Peyer's patch (tissue), 4 donors: ENCODE measurements at places on chromosomes 12 and 14.

- DNase-seq: no peak
Observed at GRCh38 chr14:99883866-99884650, 90.8 kb downstream of the EML1 start.

DNA sequence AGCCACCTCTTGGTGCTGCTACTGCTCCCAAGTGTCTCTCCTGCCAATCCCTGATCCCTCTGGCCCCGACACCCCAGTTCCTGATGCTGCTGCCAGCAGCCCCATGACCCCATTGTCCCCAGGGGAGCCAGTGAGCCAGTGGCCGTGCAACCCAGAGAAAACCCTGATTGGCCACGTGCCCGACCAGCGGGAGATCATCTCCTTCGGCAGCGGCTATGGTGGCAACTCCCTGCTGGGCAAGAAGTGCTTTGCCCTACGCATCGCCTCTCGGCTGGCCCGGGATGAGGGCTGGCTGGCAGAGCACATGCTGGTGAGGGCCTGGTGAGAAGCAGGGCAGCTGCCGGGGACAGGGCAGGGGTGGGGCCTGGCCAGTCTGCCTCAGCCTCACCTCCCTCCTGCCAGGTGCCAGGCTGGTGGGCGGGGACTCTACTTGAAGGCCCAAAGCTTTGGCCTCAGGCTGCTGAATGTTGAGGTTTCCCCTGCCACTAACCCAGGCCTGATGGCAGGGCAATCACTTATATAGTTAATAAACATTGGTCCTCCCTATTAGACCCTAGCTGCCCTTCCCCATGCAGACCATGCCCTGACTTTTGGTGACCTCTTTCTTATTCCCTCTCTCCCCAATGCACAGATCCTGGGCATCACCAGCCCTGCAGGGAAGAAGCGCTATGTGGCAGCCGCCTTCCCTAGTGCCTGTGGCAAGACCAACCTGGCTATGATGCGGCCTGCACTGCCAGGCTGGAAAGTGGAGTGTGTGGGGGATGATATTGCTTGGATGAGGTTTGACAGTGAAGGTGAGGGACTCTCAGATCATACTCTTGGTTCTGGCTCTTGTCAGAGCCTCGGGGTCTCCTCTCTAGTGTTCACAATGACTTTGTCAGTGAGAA is 5.1 kb downstream of the PCK2 start:
- DNase-seq: no peak

DNA sequence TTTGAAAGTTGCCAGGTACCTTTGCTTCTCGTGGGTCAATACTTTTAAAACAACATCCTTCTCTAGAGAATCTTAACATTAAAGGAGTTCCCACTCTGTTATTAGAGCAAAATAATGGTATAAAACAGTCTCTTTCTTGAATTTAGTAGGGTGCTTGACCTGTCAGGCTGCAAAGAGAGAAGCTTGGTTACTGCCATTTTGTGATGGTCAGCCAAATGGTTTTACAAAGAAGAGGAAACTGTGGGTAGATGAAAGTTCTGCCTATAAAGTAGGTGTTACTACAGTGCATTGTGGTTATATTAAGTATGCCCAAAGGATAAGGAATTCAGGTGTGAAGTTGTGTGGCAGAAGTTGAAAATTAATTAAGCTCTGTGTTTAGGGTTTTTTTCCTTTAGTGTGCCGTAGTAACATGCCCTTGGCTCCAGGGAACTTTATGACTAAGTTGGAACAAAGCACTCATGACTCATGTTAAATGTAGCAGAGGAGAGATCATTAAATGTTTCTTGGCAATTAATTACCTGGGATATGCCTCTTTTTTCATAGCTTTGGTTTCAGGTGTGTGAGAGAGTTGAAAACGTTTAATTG is 354.0 kb upstream of the KITLG start:
- DNase-seq: no peak

DNA sequence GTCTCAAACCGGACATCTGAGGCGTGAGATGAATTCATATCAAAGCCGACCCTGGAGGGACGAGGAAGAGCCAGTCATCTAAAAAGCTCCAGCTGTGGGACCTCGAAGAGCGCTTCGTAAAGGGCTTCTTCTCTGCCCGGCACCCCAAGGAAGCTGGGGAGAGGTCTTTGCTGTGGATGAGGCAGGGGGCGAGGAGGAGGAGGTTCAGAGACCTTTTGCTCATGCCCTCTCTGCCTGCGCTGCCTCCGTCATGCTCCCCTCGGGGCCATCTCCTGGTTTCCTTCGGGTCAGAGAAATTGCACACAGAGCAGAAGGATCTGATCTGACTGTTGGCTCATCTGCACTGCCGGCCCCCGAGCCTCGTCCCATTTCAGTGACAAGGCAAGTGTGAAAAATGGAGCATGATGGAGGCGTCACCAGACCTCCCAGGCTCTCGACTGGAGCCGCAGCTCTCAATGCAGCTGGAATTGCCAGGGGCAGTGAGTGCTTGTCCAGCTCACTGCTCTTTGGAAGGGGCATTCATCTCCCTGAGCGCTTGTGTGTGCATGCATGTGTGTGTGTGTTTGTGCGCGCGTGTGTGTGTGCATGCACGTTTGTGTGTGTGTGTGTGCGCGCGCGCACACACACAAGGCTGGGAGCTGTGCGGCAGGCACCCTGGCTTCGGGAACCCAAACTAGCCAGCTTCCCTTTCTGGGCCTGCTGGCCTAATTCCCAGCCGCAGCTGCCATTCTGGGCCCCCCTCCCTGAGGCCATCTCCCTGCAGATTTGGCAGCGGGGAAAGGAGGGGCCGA is 9.2 kb downstream of the CABP1 start:
- no peak for DNase-seq

DNA sequence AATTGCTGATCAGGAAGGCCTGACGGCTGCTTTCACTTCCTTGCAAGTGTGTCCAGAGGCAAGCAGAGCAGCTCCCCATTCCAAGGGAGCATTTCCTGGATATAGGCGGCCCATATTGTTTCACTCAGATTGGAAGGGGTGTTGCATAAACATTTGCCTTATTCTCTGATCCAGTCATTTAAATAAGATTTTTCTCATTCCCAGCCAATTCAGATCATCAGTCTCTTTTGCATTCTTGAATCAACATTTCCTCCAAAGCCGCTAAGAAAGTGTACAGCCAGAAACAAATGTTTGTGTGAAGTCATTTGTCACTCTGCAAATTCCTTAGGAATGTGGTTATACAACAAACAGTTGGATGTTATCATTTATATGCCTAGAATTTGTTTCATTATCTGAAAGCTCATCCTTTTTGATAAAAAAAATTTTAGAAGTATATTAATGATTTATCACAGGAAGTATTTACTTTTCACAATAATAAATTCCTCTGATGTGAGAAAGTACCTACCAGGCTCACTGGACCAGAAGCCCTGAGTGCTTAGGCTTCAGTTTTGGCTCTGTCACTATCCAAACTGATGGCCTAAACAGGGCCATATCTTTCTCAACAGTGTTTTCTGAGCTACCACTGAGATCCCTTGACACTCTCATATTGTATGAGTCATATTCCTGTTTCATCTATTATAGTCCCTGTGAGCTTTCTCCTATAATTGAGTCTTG is 379.6 kb downstream of the CCDC91 start:
- no peak for DNase-seq

GRCh38 chr12:14618983-14619382 is 51.3 kb upstream of the PLBD1 start:
- no peak for DNase-seq

DNA sequence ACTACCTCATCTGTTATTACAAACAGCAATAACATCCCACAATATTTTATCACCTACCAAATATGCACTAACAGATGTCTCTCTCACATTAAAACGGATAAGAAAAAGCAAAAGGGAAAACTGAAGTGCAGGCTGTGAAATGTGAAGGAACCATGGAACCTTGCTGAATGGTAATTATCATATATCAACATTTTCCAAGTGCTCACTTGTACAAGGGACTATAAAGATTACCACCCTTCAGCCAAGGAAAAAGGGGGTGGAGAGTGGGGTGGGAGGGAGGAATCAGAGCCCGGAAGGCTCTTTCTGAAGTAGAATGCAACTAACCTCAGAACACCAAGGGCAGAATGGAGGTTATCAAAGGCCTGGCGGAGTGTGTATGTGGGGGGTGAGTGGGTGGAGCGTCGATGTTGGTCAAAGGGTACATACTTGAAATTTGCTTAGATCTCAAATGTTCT is 1.2 kb downstream of the SNX6 start:
- DNase-seq: no peak

GRCh38 chr12:11825278-11825677 is 175.8 kb downstream of the ETV6 start:
- DNase-seq: no peak

DNA sequence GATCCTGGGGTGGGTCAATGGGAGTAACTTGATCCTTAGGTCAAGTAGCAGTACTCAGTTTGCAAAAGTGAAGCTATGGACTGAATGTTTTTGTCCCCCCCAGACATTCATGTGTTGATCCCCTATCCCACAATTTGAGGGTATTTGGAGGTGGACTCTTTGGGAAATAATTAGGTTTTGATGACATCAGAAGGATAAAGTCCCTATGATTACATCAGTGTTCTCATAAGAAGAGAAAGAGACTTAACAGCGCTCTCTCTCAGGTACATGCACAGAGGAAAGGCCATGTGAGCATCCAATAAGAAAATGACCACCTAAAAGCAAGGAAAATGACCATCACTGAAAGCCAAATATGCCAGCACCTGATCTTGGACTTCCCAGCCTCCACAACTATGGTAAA is 550.8 kb downstream of the FOXG1 start:
- no peak for DNase-seq

GRCh38 chr12:7869137-7869536 is 3.6 kb downstream of the SLC2A14 start:
- DNase-seq: no peak

DNA sequence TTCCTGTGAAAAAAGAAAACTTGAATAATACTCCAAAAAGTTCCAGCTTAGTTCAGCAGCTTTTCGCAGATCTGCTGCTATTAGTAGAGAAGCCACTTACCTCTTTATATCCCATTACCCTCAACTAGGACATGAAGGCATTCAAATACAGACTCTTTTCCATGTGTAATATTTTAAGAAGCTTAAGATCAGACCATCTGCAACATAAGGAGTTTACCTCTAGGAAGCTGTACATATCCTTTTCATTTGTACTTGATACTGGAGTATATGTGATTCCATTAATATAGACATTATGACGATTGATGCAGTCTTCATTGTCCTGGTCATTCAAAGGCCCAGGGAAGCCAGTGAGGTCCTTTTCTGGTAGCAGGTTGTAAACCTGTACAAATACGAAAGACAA is 20.4 kb downstream of the A2M start:
- no peak for DNase-seq

DNA sequence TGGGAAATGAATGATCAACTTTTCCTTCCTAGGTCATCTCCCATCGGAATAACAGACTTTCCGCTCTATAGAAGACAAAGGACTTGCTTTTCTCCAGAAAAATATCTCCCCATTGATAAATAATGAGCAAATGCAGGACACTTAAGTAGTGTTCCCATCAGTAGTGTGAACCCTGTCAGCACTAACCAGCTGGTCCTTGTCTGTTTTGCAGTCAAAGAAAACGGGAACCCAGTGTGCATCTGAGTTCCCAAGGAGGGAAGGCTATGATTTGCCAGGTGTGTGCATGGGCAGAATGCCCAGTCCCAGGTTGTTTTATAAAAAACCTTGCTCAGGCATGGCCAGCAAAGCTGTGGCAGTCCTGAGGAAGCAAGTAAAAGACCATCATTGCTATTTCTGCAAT is 256.5 kb upstream of the HMGA2 start:
- no peak for DNase-seq

DNA sequence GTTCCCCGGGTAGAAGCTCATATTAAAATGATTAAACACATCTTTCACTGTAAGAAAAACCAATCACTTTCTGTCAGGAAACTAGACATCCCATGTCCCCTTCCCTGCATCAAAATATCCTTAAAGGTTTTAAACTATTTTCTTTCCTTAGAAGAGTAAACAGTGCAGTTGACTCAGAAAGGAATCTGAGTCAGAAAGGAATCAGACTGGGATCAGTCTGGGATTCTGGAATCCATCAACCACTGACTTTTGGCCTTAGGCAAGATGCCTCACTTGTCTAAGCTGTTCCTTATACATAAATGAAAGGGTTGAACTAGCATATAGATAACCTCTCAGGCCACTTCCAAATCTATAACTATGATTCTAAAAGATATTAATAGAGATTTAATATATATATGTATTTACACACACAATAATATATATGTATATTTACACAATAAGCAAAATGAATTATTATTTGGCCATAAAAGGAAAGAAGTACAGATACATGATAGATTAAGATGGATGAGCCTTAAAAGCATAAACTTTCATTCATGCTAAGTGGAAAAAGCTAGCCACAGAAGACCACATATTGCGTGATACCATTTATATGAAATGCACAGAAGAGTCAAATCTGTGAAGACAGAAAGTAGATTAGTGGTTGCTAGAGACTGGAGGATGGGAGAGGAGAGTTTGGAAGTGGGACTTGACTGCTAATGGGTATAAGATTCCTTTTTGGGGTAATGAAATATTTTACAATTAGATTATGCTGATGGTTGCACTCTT is 114.4 kb downstream of the SLC38A1 start:
- no peak for DNase-seq

GRCh38 chr14:53127151-53127550 is 26.0 kb downstream of the DDHD1 start:
- no peak for DNase-seq

GRCh38 chr12:54569072-54569471 is 19.4 kb downstream of the PPP1R1A start:
- DNase-seq: no peak

- no peak for DNase-seq
Observed at GRCh38 chr12:67989184-67989920, at the start of gene IFNG-AS1. TSS of gene IFNG-AS1 (plus strand) at chr12:67989447.

DNA sequence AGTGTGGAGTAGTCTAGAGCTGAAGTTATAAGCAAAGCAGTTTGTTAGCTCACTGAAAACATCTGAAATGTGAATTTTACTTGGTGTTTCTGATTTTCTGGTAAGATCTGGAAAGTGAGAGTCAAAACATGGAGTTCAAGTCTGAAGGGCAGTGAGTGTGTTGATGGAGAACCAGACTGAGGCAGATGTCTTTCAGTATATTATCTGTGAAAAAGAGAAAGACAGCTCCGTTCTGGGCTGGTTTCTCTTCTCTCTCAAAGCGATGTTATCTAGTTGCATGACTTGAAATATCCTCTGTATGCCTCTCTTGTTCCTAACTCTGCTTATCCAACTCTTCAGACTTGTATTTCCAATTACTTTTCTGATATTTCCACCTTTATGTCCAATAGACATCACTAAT is 381.9 kb upstream of the RGS6 start:
- no peak for DNase-seq

DNA sequence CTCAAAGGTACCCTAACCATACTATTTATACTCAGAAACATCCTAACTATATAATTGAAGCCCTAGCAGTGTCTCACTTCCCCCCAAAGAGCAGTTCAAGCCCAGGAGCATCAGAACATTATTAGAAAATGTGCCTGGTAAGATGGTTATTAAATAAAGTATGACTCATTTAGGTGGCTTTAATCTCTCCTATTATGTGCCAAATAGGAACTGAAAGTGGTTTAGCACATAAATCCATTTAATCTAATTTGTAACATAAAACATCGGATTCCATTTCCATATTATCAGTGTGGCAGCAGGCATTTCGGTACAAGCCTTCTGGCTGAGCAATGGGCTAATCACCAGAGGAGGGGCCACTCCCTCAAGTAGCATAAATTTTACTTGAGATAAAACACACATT is 395.2 kb upstream of the TMTC1 start:
- no peak for DNase-seq
